ENCODE measurements at places on chromosomes 12 and 14.

GRCh38 chr12:3043406-3043805 is 33.8 kb upstream of the TSPAN9 start:
- DNase-seq = no peak

- peak; percentile 32 for DNase-seq
These were observed 309.2 kb downstream of the SLC16A7 start for GRCh38 chr12:59904874-59905521.

DNA sequence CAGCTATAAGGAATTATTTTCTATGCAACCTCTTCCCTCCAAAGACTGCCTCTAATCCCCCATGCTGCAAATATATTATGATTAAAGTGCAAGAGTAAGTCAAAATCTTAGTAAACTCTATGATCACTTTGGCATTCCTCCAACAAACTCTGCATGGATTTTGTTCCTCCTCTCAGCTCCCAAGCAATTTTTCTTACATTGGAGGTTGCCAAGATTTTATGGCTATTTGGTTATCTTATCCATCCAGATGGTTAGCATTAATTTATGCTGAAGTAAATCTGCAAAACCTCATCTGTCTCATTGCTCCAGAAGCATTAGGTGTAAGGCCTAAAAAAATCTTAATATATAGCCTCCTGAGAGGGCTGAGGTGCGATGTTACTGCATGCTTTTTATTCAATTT is 228.1 kb downstream of the CHST11 start:
- DNase-seq = no peak

GRCh38 chr12:124322271-124322998 is 27.5 kb downstream of the RFLNA start:
- no peak for DNase-seq

GRCh38 chr14:62546862-62547474 is 498.3 kb downstream of the KCNH5 start:
- no peak for DNase-seq

- DNase-seq = no peak
These were observed 104.4 kb upstream of the DIO2 start for GRCh38 chr14:80315681-80316080.

- DNase-seq = no peak
These were observed 92.4 kb downstream of the SAMD4A start for GRCh38 chr14:54659365-54659764.

All from non-pigmented ciliary epithelial cell (primary cell).